ENCODE measurements at places on chromosomes 2 and 18.

GRCh38 chr18:10557085-10557677 lies 31.4 kb downstream of the NAPG start:
- no peak for DNase-seq

DNA sequence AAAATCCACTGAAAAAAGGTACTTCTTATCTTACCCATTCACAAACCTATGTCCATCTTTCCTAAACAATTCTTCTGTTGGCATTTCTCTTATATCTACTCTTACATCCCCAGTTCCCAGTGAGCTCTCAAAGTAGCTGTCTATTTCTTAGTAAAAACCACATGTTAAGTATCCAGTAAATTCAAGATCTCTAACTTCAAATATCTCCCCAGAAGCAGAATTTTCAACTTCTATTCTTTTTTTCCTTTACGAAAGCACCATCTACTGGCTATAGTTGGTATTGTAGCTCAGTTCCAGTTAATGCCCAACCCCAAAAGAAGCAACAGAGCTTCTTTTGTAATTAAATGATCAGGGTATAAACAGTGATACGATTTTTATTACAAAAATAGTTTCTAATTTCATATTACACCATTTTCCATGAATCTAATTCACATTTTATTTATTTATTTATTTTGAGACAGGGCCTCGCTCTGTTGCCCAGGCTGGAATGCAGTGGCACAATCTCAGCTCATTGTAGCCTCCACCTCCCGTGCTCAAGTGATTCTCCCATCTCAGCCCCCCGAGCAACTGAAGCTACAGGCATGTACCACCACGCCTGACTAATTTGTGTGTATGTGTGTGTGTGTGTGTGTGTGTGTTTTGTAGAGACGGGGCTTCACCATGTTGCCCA lies 28.5 kb downstream of the HRH4 start:
- no peak for DNase-seq

DNA sequence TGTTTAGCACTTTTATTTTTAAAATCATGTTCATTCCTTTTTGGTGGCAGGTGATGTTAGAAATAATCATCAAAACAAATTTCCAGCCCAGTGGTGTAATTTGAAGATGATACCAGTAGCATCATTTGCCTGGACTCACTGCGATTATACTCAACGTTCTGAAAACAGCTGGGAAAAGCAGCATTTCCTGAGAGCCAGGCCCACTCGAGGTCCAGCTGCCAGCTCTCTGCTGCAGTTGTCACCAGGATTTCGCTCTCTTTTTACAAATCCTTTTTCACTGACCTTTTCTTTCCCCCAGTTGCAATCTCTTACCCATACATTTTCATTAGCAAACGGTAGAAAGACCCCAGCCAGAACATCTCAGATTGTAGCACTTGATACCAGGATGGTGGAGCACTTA lies 110.6 kb upstream of the LYPD1 start:
- DNase-seq = no peak

DNA sequence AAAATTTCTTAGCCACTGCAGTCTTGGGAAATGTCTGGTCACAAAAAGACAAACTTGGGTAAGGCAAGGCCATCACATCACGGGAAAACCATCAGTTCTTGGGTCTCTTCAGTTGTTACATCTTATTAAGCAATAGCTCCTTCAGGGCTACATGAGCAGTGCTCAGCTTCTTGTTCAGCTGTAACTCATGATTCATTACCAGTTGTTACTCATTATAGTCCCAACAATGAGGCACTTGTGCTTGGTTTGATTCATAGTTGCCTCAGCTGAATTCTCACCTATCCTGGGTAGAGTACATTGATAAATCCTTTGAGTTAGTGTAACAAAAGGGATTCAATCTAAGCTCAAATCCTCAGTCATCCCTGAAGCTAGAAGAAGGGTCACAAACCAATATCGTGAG lies 102.4 kb upstream of the DCC start:
- no peak for DNase-seq

- DNase-seq = no peak
Observed at GRCh38 chr2:23566241-23567142, 181.5 kb downstream of the KLHL29 start.

- no peak for DNase-seq
Observed at GRCh38 chr2:183604065-183604464, 479.8 kb downstream of the NUP35 start.

- DNase-seq = no peak
Observed at GRCh38 chr2:67208887-67209500, 188.1 kb upstream of the ETAA1 start.

- no peak for DNase-seq
Observed at GRCh38 chr2:73984203-73984921, at the start of gene TET3. Gene TET3, plus strand, starts transcription at chr2:73984910. Its CDS starts 1,494 bp downstream, at chr2:73986404.

GRCh38 chr18:33536904-33537303 lies 41.1 kb upstream of the ASXL3 start:
- DNase-seq = no peak

DNA sequence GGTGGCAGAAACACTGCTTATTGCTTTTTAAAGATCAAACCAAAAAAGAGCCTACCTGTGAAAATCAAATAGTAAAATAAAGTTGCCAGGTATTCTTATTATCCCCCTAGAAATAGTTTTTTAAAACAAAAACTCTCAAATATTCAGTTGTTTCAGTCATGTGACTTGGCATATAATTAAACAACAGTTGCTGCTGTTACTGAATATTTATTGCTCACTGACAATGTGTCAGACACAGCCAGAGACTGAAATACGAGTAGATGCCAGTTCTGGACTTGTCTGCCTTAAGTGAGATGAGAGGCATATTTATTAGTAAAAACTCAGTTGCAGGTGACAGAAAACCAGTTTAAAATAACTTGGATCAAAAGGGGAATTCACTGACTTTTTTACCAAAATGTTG lies 106.0 kb upstream of the RAB12 start:
- no peak for DNase-seq

- DNase-seq = no peak
Observed at GRCh38 chr18:48139431-48140347, 209.2 kb upstream of the SMAD2 start.

- DNase-seq = no peak
Observed at GRCh38 chr2:158903711-158904405, 64.6 kb upstream of the TANC1 start.

DNA sequence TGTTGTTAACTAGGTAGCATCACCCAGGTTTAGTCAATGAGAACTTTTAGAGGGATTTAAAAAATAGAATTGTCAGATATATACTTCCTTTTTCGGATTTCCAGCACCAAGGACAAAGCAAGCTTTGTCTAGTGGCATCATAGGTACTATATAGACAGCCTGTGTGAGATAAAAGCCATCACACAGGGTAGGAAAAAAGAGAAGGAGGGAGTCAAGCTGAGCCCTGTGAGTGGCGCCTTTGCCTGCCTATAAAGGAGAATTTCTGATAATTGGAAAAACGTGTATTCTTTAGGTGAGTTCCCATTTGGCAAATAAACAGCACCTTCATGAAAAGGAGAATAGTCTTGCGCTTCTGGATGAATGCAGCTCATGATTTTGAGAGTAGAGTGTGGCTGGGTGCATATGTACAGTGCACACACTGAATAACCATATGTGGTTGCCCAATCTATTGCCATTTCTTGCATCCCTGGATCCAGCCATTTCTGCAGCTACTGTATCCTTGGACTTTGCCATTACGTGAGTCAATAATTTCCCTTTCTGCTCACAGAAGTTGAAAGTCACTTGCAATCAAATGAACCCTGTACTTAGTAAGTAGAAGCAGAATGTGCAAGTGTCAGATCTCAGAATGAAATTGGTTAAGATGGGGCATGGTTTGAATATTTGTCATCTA lies 559.9 kb upstream of the MEX3C start:
- DNase-seq = no peak

DNA sequence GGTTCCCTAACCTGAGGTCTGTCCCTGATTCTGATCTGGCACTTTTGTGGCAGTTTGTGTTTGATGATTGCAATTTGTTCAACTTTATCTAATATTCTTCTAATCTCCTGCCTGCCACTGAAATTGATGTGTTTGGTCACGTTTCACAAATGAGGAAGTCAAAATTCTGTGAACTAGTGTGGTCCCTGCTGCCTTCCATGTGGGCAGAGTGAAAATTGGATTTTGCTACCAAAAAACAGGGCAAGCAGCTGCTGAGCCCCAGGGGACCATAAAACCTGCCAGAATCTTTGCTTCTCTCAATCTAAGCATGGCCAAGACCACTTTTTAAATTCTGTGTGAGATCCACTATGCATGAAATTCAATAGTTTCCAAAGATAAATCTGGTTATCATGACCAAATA lies 195.5 kb upstream of the CYRIA start:
- DNase-seq = no peak

- DNase-seq = no peak
Observed at GRCh38 chr2:25381502-25381901, 39.8 kb upstream of the DNMT3A start.

- no peak for DNase-seq
Observed at GRCh38 chr18:25247725-25248124, 104.2 kb downstream of the ZNF521 start.

- DNase-seq = no peak
Observed at GRCh38 chr2:174223388-174223787, 24.9 kb downstream of the OLA1 start.

- DNase-seq = no peak
Observed at GRCh38 chr2:199509403-199509802, 51.7 kb upstream of the SATB2 start.

GRCh38 chr2:86296947-86297346 lies 40.5 kb downstream of the REEP1 start:
- no peak for DNase-seq

- no peak for DNase-seq
Observed at GRCh38 chr2:151575338-151575737, 158.9 kb downstream of the NEB start.

- no peak for DNase-seq
Observed at GRCh38 chr2:225428360-225428759, 28.9 kb downstream of the NYAP2 start.

- DNase-seq = no peak
Observed at GRCh38 chr2:174493549-174494331, 6.9 kb upstream of the GPR155 start.

- DNase-seq = peak; percentile 33
Observed at GRCh38 chr2:110149330-110150220, 34.0 kb upstream of the MALL start.

- no peak for DNase-seq
Observed at GRCh38 chr2:159728629-159729028, 16.3 kb downstream of the MARCHF7 start.

- DNase-seq = no peak
Observed at GRCh38 chr18:78296166-78296565, 683.5 kb upstream of the SALL3 start.

- DNase-seq = no peak
Observed at GRCh38 chr2:237863689-237864443, 4.4 kb downstream of the RAMP1 start.

- no peak for DNase-seq
Observed at GRCh38 chr2:62343636-62344337, 147.9 kb downstream of the B3GNT2 start.

DNA sequence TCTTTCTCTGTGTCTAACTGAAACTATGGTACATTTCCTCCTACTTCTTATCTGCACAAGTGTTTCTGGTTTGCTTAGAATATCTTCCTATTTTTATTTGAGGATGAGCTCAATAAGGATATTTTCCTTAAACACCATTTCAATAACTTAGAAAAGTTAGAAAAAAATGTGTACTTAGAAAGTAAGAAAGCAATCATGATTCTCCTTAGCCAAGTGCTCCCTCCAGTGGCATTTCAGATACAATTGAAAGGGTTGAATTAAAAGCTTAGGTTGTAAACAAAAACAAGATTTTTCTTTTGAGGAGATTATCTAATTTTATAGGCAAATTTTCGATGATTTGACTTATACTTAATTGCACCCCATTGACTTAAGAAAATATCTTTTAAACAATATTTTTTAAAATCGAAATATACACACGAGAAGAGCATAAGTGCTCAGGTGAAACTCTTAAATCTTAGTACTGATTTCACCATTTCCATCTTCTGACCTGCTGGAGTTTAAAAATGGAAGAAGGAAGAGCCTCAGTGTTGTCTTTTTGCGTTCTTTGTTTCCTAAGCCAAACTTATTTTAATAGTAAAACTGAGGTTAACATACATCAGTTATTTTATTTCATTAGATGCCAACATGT lies 26.9 kb downstream of the C18orf63 start:
- peak; percentile 16 for DNase-seq

GRCh38 chr2:23789012-23789411 lies 137.9 kb downstream of the ATAD2B start:
- no peak for DNase-seq

DNA sequence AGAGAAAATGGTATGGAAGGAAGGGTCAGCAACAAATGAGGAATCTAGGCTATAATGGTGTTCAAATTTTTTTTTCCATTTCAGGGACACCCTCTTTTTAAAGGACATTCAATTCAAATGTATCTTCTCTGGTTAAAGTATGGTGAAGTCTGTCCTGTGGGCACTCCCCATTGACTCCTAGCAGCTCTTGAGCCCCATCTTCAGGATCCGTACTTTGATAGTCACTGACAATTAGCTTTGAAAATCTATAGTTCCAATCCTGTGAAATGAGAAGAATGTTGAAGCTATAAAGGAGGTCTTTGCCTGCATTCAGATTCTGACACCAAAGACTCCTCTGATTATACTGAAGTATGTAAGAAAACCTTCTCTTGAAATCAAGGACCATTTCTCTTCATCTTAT lies 43.3 kb downstream of the KCNH7 start:
- no peak for DNase-seq

DNA sequence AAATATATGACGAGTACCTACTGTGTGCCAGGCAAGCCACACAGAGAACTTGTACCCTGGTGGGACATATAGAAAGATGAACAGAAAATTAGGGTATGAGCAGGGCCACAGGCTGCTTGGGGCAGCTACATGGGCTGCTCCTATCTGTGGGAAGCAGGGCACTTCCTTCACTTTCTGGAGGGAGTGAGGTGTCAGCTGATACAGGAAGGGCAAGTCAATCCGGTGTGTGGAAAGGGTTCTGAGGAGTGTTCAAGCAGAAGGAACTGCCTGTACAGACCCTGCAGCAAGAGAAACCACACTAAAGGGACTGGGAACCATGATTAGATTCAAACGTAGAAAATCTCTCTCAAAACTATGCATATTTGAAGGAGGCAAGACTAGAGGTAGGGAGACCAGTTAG lies 58.6 kb upstream of the BCL11A start:
- no peak for DNase-seq

DNA sequence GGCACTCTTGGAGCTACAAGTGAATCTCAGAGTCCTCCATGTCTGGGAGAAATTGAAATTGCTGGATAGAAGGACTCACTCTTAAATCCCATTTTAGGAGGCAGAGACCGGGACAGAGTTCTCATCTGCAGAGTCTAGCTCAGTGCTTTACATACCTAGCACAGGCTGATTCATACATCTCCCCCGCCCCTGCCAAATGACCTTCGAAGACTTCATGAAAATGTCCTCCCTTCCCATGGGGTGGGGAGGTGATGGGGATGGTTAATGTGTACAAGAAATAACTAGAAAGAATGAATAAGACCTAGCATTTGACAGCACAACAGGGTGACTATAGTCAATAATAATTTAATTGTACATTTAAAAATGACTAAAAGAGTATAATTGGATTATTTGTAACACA lies 8.2 kb upstream of the SERPINB5 start:
- no peak for DNase-seq

- DNase-seq = no peak
Observed at GRCh38 chr2:37453027-37453426, 108.6 kb downstream of the QPCT start.

Data from AG04450 (cell line).